ENCODE measurements at places on chromosomes 2 and 18.

GRCh38 chr2:126220331-126220730 is 435.6 kb upstream of the GYPC start:
- no peak for DNase-seq

GRCh38 chr2:181371782-181372645 is 85.2 kb upstream of the ITGA4 start:
- no peak for DNase-seq

DNA sequence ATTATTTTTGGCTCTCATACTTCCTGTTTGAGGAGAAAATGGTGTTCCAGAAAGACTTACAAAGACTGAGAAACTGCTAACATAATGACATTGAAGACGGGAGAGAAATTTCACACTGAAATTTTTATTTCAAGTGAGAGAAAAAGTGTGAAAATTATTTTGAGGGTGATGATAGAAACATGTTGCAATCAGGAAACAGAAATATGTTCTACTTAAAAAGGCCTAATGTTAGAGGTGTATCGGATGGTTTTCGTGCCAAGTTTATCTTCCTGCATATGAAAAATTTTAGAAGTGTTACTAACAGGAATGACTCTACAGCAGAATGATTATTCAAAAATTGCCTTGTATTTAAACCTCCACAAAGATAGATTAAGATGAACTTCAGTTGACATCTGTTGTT is 50.5 kb downstream of the KCNE4 start:
- DNase-seq, result no peak

DNA sequence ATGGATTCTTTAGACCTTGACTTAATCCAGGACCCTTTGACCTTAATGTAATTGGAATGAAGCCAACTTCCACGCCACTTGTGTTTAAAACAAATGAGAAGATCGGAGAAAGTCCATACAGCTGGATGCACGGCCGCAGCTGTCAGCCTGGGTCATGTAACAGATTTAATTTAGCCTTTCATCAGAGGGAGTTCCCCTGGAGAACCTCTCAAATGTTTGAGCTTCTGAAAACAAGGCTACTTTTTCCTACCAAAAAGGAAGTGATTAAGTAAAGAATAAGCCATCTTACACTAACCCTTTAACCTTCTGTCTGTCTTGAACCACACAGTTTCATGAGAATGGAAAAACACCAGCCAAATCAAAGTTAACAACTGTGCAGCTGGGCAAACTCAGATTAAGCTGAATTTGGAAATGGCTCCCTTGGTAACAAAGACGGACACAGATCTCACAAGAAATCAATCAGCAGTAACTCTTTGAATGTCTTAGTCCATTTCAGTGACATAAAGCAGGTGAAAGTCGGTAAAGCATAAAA is 103.6 kb downstream of the DOCK10 start:
- no peak for DNase-seq

DNA sequence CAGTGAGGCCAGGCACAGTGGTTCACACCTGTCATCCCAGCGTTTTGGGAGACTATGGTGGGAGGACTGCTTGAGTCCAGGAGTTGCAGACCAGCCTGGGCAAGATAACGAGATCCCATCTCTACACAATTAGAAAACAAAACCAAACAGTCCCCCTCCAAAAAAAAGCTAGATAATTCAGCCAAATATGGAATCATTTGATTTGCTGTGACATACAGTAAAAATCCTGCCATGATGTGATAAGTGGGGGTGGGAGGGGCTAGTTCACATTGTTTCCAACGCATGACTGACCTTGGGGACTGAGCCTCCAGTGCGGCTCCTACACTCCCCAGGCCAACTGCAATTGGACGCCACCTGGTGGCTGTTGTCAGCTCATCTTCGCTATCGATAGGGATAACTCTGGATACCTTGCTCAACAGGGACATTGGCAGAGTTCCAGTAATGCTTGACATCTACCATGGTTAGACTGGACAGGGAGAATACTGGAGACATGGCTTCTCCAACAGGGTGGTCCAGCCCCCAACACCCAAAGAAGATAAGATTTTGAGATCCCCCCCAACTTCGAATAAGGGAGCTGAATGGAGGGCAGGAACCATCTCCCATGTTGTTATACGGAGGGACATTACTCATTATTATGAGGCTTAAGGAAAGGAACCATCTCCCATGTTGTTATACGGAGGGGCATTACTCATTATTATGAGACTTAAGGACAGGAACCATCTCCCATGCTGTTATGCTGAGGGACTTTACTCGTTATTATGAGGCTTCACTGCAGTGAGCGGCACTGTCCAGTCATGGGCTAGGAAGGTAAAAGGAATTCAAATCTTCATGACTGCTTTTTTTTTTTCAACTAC is 135.9 kb downstream of the TGIF1 start:
- peak; percentile 18 for DNase-seq

GRCh38 chr2:51846796-51847195 is 814.9 kb upstream of the NRXN1 start:
- no peak for DNase-seq

DNA sequence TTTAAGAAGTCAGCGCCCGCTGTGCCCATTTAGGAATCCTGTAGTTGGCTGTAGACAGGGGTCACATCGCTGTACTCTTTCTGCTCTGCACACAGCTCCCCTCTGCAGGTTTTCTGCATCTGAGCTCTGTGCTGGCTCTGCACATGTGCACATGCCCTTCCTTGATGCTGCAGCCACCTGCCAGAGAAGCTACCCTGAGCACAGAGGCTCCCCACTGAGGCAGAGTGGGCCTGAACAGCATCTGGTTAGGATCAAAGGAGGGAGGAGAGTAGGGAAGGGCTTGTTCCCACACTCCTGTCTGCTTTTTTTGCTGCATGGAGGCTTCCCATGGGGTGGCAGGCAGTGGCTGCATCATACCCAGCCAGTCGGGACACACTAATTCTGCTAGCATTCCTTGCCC is 238.9 kb downstream of the FHOD3 start:
- DNase-seq, result no peak

- no peak for DNase-seq
These were observed 168.6 kb downstream of the PTPRM start for GRCh38 chr18:7735626-7736175.

GRCh38 chr2:120866483-120867140 is 130.9 kb downstream of the GLI2 start:
- no peak for DNase-seq

DNA sequence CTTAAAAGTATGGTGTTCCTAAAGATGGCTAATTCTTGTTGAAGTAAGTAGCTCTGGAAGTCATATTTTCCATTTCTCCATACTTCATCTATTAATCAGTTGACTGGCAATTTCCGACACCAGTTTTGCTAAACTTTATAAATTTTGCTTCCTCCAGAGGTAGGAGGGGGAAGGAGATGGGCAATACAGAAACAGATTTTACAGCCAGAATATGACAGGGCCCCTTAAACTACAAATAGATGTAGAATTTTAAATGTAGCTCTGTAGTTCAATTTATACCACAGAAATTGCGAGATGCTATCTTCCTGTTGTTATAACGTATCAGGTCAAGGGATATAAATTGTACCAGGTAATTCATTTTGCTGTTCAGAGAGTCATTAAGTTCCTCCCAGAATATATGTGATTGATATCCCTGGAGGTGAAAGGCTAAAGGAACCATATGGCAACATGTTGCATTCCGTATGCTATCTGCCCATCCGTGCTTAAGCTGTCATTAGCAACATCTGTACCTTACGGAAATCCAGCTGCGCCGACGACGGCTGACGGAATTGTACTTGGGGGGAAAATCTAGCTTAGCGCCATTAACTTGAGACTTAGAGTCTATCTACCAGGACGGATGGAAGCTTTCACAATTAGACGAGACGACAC is 8.4 kb upstream of the NR4A2 start:
- DNase-seq, result no peak

GRCh38 chr2:104200533-104201168 is 653.3 kb upstream of the POU3F3 start:
- no peak for DNase-seq

DNA sequence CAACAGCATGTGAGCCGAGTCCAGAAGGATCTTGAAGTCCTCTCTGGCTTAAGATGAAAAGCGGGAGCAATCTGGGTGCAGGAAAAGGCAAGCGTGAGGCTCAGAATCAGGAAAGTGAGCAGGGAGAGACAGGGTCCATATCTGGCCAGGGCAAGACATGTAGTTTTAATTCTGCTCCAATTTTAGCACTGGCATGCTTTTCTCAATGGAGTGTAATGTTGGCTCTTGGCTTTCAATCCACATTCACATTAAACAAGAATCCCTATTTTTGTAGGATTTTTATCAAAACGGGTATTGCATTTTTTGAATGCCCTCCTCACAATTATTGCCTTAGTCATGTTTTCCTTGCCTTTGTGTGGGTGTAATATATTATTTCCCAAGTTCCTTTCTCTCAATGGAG is 6.0 kb downstream of the SPATA3 start:
- no peak for DNase-seq

- no peak for DNase-seq
These were observed 60.8 kb upstream of the SPOPL start for GRCh38 chr2:138440759-138441158.

DNA sequence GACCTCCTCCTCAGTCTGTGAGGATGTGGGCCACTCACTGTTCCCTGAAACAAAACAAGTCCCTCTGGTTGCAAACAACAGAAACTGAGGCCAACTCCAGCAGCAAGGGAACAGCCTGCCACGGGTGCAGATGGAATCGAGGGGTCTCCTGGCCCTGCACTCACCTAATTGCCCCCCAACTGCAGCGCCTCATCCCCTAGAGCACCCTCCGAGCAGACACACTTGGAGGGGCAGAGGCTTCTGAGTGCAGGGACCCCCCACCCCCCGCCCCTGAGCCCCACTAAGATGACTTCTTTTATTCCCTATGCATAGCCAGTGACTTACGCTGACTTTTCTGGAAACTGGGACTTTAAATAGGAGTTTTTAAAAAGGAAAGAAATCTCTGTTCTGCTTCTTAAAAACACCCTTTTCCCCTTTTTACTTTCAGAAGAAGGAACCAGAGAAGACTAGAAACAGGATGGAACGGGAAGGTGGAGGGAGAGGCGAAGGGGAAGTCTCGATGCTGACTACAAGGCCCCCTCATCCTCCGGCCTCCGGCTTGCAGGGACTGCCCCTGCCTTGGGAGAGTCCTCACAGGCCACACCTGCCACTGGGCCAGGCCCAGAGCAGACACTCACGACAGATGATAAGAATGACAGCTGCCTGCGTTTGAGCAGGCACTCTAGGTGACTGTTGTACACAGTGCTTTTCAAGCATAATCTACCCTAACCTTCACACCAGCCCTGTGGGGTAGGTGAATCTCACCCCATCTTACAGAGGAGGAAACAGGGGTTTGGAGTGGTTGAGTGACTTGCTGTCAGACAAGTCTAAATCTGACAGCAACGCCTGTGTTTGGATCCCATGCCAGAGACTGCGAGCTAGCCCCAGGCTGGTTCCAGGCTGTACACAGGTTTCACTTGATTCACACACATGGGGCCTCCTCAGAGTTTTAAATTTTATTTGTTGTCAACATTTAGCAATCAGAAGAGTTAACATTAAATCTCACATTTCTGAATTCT is 28.2 kb upstream of the BIN1 start:
- DNase-seq, result no peak

GRCh38 chr2:170747921-170748320 is 22.3 kb upstream of the ERICH2 start:
- no peak for DNase-seq

GRCh38 chr2:215796140-215796855 is 217.1 kb downstream of the MREG start:
- no peak for DNase-seq

Data from SIG-M5 (cell line).